ENCODE measurements at places on chromosomes 5 and 9.
A peak's percentile ranks its signal among the peaks of the same experiment; 100 is the strongest.

GRCh38 chr5:141354900-141355469 lies at the start of gene PCDHGA4:
TSS of gene PCDHGA4 (plus strand) at chr5:141355021. CDS start at chr5:141355108, 87 bp downstream.
- DNase-seq, result no peak

DNA sequence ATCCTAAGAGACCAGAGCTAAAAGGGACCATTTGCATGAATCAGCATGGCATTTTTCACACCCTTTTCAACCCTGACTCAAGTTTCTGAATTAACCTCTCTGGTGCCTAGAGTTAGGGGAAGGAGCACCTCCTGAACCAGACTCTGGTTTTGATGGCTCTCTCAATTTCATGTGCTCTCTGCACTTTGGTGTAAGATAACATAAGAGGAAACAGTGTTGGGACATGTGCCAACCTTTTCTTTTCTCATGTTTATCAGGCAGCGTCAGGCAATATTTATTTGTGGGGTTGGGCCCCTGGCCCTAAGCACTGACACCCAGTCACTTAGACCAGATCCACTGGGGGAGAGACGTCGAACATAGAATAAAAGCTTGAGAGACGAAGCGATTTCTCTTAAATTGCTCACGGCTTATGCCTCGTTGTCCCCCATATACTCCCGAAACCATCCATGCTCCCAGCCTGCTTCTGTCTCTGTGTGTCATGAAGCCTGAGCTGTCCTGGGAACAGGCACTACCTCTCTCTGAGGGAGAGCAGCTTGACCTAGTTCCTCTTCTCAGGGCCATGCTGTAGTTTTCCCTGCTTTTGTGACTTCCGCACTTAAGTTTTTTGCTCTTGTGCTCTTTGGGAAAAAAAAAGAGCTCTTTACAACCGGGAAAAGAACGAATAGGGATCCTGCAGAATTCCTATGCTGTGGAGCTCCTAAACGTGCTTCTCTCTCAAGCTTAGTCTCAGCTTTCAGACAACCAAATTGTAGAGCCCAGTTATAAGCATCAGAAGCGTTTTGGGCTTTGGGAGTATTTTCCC lies 195.7 kb downstream of the NR3C1 start:
- no peak for DNase-seq

GRCh38 chr5:146363161-146363874 lies 24.7 kb downstream of the POU4F3 start:
- DNase-seq, result no peak

DNA sequence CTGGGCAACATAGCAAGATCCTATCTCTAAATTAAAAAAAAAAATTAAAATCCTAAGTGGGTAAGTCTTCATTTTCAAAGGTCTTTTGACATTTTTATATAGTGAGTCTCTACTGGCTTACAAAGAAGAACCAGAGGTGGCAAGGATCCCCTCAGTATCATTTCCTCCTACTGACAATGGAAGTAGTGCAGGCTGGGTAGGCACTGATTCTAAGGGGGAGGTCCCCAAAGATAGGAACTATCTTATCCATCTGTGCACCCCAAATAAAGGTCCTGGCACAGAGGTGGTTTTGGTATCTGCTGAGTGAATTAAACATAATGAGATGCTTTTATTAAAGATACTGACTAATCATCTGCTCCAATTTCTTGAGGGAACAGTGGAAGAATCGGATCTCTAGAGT lies 4.2 kb downstream of the FAM193B start:
- no peak for DNase-seq

DNA sequence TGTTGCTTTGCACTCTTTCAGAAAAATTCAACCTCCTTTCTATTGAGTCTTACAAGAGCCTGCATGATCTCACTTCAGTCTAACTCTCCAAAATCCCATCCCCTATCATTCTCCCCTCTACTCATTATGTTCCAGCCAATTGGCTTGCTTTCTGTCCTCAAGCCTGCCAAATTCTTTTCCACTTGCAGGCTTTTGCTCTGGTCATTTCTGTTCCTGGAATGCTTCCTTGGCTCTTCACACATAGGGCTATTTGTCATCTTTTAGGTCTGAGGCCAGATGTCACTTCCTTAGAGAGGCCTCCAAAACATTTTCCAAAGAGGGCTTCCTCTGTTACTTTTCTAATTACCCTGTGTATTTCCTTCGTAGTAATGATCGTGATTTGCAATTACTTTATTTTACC lies 11.8 kb upstream of the CHD1 start:
- peak; percentile 67 for DNase-seq

GRCh38 chr9:89923961-89924504 lies 319.2 kb downstream of the GADD45G start:
- no peak for DNase-seq

DNA sequence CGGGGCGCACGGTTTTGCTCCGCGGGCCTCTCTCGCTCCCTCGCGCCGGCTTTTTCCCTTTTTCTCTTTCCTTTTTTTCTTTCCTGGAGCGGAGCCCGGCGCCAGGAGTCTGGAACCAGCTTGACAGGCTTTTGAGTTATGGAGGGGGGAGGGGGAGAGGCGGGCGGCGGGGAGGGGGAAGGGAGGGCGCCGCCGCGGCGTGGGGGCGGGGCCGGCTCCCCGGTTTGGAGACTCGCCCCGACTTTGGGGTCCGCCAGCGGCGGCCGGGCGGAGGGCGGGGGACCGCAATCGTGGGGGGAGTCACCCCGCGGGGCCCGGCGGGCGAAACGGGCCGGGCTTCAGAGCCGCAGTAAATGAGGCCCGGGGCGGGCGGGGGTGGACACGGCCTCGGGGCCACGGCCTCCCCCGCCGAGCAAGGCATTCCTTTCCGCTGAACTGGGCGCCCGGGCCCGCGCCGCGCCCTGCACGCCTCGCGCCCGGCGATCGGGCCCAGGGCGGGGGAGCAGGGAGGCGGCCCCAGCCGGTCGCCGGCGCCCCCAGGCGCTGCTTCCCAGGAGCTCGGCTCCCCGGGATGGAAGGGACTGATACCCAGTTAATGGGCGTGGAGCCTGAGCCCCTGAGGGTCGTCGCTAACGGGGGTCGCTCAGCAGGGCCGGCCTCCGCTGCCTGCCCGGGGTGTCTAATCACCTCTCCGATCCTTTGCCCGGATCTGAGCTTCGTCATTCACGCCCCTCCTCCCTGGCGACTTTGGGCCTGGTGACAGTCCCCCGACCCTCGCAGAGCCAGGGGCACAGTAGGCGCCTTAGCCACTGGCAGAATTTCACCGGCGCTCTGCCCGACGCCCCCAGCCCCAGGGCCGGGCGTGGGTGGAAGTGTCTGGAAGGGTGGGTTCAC lies 138.1 kb downstream of the C9orf50 start:
- peak; percentile 92 for DNase-seq

DNA sequence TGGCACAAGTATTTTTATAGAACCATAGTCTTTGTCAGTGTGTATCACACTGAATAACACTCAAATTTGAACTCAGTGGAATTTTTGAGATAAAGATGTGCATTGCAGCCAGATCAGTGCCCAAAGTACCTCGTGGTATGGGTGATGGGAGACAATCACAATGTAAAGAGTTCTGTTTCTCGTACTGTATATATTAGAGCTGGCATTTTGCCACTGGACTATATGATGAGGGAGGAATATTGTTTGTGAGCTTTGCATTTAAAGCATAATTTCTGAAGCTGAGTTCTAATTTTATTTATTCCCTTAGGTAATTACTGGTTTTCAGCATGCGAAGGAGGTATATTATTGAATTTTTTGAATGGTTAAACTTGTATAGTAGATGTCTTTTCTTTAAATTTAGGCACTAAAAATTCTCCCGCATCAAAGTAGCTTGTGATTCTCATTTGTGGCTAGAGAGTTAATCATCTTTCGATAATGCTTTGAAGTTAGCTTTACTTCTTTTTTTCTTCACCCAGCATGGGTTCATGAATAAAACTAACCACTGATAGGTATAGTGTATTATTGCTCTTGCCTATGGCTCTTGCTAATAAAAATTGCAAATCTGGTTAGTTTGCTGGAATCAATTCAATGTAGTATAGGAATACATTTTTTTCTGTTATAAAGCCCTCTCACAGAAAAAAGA lies 43.1 kb downstream of the PAM start:
- no peak for DNase-seq

DNA sequence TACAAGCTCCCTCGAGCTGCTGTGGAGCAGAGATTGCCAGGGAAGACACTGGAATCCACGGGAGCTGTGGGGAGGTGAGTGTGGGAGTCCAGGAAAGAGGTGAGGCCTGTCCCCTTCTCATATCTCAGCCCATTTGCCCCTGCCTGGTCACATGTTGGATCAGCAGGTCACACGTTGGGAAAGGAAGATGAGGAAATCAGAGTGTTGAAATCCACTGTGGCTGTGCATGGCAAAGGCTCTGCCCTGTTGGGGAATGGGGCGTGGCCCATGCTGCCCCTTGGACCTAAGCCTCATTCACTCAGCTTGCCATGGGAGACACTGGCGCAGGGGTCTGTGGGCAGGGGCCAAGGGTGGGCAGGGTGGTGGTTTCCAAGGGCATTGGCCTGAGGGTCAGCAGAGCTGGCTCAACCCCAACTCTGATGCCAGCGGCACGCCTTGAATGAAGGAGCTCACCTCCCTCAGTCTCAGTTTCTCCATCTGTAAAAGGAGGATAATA lies 85.4 kb upstream of the CPEB4 start:
- peak; percentile 45 for DNase-seq

DNA sequence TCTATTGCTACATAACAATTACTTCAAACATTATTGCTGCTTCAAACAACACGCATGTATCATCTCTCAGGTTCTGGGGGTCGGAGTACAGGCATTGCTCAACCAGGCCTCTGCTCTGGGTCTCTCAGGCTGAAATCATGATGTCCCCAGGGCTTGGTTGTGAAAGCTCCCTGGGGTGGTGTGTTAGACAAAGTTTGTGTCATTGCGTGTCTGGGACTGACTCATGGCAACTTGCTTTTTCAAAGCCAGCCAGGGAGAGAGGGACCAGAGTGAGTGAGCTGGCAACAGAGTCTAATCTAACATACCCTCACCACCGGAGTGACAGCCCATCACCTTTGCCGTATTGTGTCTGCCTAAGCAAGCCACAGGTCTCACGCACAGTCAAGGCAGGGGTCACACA lies 259.2 kb upstream of the NFIL3 start:
- DNase-seq, result no peak

- DNase-seq, result no peak
These were observed 1.6 kb downstream of the HINT1 start for GRCh38 chr5:131163276-131164119.

- no peak for DNase-seq
These were observed 28.1 kb downstream of the ADGRD2 start for GRCh38 chr9:124478354-124478753.

DNA sequence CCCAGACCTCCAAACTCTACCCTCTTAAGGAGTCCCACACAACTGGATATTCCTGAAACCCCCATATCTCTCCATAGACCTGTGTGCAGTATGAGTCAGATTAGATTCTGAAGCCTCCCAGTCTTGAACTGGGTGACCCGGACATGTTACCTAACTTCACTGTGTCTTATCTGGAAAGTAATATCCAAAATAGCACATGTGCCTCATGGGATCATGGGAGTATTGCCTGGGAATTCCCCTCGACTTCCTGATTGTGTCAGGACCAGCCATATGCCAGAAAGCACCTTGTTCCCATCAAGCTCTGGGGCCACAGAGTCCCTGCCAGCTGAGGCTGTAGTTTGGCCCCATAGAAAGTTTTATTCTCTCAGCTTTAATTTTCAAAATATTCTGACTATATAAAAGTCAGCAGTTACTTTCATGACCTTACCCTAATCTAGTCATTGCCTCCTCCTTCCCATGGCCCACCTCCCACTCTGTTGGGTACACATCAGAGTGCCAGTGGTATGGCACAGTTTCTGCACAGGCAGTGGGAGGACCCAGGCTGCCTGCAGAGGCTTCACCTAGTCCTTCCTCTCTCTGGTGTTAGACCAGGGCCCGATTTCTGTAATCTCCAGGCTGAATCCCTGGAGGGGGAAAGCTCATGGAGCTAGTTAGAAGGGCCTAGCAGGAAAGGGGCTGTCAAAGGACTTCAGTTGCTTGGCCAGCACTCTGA lies 19.5 kb upstream of the B4GALT1 start:
- no peak for DNase-seq

GRCh38 chr9:12633016-12633765 lies 60.0 kb upstream of the TYRP1 start:
- DNase-seq, result no peak

- no peak for DNase-seq
These were observed 12.1 kb downstream of the JAK2 start for GRCh38 chr9:4997196-4997595.

DNA sequence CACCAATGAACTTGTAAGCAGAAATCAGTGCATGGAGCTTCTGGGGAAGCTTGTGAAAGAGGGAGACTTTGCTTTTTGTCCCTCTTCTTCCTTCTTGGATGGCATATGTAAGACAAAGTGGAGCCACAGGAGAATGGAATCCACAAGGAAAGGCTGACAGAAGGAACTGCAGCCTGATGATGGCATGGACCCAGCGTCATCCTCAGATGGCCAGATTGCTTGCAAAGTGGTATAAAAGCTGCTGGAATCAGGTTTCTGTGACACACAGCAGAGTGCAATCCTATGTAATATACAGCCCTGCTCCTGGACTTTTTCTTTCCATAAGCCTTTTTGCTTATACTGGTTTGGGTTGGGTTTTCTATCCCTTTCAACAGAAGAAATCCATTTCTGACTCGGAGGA lies 31.4 kb upstream of the SPARC start:
- DNase-seq, result peak; percentile 56

DNA sequence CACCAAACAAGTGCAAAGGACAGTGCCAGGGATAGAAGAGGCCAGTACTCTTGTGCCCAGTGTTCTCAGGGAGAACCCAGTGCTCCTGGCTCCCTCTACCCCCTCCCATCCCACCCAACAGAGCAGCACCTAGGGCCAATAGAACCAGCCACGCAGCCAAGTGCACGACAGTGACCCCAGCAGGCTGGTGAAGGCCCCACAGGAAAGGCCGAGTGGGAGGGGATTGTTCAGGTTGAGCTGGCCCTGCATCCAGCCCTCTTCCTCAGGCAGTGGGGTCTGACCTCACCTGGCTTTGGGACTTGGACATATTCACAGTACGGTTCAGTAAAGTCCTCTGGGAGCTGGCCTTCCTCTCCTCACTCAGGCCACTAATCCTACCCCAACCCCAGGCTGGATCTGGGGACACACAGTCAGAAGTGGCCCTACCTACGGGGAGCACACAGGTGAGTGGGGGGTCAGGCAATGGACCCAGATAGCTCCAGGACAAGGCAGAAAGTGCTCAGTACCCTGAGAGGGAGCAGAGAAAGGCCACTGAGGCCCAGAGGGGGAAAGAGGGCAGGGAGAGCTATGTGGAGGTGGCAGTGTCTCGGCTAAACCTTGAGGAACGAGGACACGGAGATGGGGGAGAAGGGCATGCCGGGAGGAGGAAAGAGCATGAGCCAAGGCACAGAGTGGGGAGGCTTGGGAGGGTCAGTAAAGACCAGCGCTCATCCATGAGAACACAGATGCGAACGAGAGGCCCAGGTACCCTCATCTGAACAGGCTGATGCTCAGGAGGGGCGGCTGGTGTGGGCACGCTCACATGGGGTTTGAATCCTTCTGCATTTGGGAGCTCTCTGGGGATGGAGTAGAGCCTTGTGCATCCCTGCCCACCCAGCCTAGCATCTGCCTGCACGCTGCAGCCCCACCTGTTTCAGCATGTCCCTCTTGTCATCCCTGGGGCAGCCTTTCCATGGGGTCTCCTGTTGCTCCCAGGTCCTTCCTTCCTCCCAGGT lies 25.6 kb downstream of the POLR1E start:
- no peak for DNase-seq

Data from femur (tissue), 1 donor.